ENCODE measurements at places on chromosomes 12 and 14.

GRCh38 chr12:71710276-71711125 is 24.6 kb downstream of the TMEM19 start:
- no peak for DNase-seq

GRCh38 chr12:82009524-82009923 is 250.4 kb upstream of the PPFIA2 start:
- DNase-seq: no peak

GRCh38 chr14:22200977-22201605 is 387.9 kb downstream of the DAD1 start:
- peak; percentile 73 for DNase-seq

DNA sequence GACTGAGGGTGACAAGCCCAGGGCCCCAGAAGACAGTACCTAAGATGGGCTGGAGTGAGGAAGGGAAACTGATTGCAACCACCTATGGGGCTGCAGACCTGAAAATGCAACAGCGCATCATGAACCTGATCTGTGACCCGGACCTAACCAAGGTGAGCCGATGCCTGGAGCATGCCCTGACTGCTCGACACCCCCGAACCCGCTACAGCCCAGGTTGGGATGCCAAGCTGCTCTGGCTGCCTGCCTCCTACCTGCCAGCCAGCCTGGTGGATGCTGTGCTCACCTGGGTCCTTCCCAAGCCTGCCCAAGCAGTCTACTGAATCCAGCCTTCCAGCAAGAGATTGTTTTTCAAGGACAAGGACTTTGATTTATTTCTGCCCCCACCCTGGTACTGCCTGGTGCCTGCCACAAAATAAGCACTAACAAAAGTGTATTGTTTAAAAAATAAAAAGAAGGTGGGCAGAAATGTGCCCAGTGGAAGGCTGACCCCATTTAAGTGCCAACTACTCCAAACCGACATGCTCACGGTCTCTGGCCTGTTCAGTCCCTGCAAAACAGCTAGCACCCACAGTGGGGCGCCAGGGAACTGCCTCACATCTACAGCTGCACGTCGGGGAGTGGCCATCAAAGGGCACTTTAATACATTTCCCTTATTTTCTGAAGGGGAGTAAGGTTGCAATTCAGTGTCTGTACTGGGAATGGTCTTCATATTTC is 4.2 kb downstream of the RDH5 start:
- DNase-seq: peak; percentile 72

- DNase-seq: no peak
Measured at GRCh38 chr12:109443794-109444193, 33.3 kb downstream of the KCTD10 start.

DNA sequence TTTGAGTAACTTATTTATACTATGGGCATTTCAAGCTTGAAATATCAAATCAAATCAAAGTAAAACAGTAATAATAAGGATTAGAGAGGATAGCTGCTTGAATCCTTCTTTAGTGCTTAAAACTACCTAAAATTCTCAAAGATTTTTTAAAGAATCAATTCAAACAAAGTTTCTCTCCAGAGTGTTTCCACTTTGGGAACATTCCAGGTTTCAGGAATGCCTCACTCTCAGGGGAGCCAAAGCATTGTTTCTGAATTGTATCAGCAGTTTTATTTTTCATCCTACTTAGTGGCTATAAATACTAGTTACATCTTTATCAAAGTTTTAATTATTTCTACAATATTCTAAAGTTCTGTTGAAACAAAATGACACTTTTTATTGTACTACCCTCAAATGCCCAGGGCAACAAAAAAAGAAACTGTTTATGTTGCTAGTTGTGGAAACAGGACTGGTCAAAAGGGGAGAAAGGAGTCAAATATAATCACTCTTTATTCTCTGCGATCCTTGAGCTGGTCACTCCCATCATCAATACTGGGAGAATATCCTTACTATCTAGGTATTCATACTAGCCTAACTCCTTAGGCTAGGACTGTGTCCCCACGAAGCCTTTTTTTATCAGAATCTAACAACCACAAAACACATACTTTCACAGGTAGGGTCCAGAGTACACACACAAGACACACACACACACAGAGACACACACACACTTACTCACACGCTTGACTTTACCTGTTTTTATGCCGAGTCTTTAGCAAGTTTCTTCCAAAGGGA is 598 bp downstream of the RASSF9 start:
- DNase-seq: no peak

DNA sequence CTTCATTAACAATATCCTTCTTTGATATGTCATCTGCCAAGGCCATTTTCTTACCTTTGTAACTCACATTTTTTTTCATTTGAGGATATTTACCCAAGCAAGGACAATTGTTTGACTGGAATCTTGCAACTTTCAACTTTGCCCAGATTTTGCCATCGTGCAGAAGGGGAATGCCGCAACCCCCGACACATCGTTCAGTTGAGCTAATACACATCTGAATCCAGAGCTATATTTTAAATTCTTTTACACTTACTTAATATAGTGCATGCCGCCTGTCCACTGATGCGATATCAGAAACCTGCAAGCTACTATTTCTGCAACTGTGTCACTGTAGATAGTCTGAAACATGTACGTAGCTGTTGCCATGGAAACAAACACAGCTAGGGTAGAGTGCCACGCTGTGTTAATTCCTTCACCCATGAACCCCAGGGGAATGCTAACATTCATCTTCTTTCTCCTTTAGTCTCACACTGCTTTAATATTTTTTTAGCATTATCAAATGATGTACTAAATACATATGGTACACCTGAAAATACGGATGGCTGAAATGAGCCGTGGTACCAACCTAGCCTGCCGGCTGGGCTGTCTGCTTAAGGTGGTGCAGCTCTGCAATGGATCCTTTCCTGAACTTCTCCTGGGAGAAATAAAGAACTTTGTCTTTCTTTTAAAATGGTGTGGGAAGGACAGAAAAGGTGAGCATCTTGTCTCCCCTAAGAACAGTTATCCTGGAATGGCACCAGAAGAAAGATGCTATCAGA is 77.0 kb upstream of the FOXN3 start:
- no peak for DNase-seq

- DNase-seq: no peak
Measured at GRCh38 chr12:7647071-7647470, 18.6 kb downstream of the APOBEC1 start.

DNA sequence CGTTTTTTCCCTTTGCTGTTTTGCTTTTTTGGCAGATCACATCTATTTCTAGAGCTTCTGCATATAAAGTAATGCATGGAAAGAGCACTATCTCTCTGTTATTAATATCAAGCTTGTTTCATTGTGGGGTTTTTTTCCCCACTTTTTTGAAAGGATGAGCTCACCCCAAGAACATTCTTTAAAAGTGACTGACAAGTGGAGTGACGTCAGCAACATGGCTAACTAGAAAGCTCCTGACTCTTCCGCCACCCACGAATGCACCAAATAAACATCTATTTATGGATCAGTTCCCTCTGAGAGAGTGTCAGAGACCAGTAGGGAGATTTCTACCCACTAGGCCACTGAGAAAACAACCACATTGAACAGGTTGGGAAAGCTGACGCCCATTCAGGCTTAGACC is 445.4 kb downstream of the GALC start:
- DNase-seq: no peak

DNA sequence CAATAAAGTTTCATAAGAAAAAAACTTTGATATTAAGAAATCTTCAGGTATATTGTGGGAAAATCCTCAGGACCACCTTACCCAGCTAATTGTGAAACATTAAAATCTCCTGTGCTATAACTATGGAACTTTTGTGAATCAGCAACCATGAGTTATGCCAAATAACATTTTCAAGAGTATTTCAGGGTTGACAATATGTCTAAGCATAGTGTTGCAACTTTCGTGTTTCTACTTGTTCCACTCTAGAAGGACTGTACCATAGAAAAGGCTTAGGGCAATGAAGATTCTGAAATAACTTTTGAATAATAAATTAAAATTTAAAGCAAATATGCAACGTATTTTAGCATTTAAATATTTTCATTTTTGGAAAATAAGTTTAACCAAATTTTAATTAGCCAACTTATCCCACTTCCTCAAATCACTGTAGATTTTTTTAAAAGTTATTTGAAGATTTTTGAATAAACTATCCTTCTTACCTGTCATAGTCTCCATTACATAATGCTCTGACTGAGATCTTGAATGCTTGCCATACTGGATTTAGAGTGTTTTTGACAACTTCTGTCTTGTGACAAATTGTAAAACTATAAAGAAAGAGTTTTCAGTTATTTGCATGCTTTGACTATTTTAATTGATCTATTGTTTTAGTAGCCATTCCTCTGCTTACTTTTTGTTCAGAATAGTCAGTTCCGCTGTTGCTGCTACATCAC is 143.6 kb downstream of the CPNE8 start:
- no peak for DNase-seq

GRCh38 chr12:114932806-114933205 is 248.8 kb upstream of the TBX3 start:
- DNase-seq: no peak

GRCh38 chr12:1566449-1567135 is 27.8 kb downstream of the FBXL14 start:
- DNase-seq: no peak

DNA sequence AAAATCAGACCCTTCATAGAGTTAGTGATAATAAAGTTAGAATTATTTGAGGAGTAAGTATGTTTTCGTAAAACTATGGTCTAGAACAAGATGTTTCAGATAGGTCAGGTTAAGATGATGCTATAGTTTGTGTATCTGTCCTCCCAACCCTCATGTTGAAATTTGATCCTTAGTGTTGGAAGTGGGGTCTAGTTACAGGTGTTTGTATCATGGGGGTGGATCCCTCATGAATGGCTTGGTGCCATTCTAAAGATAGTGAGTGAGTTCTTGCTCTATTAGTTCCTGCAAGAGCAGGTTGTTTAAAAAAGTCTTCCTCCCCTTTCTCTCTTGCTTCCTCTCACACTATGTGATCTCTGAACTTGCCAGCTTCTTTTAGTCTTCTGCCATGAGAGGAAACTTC is 707.3 kb upstream of the FOXG1 start:
- DNase-seq: no peak

DNA sequence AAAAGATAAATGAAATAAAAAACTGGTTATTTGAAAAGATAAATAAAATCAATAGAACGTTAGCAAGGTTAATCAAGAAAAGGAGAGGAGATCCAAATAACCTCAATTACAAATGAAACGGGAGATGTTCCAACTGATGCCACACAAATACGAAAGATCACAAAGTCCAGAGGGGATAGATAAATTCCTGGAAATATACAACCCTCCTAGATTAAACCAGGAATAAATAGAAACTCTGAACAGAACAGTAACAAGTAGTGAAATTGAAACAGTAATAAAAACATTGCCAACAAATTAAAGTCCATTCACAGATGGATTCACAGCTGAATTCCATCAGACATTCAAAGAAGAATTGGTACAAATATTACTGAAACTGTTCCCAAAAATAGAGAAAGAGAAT is 12.4 kb downstream of the CLEC1A start:
- DNase-seq: no peak

GRCh38 chr12:67827820-67828383 is 161.3 kb upstream of the IFNG-AS1 start:
- no peak for DNase-seq

DNA sequence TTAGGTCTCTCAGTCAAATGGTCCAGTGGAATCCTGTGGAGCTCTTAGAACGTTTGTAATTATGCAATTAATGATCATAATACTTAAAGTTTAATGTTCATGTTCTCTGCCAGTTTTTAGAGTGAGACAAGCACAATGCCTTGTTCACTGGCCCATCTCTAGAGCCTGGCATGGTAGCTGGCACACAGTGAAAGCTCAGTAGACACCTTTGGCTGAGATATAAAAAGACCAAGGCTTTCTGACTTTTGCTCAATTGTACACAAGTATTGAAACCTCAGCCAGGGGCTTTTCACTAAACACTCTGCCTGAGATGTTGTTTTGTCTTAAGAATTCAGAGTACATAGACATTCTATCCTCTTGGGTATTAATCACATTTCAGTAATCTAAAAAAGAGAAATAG is 241.8 kb upstream of the ATP2B1 start:
- no peak for DNase-seq

DNA sequence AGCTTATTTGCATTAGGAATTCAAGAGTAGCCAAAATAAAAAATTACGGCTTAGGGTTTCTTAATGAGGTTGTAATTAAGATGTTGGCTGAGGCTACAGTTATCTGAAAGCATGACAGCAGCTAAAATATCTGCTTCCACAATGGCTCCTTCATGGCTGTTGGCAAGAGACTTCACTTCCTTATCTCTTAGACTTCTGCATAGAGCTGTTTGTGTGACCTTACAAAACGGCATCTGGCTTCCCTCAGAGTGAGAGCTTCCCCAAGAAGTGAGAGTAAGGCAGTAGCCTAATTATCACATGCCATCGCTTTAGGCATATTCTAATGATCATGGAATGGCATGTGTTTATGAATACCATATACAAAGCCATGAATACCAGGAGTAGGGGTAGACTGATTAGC is 57.6 kb downstream of the CCDC59 start:
- DNase-seq: no peak

DNA sequence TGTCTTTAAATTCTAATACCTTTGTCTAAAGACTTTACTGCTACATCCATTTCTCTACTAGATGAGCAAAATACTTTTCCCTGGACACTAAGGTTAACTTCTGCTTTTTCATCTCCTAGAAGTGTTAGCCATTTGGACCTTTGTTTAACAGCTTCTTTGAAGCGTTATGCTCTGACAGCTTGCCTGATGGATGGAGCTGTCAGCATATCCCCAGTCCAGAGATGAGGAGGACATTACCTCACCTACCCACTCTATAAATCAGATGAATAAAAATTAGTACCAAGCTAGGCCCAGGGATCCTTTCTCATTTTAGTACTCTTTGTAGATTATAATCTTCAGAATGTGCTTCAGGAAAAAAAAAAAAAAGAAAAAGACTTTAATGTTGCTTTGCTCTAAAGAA is 222.7 kb downstream of the PELI2 start:
- DNase-seq: no peak

GRCh38 chr14:20659813-20660395 is 18.4 kb upstream of the OR6S1 start:
- DNase-seq: no peak

DNA sequence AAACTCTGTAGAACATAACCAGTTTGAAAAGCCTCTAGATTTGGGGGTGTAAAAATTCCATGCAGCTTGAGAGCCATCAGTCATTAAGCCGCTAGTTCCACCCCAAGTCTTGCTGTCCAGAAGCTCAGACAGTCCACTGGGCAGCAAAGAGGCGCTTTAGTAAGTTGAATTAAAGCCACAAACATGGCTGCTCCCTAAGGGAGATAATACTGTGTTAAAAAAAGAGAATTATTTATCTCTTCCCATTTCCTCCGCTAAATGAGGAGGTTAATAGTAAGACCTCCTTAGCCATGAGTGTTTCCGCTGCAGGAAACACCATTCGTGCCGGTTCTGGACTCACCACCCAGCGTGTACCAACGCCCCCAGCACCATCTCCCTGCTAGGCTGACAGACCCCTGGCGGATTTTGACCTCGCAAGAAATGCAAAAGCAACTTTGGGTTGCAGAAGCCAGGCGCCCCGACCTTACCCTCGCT is 536 bp downstream of the TM7SF3 start:
- DNase-seq: peak; percentile 33

DNA sequence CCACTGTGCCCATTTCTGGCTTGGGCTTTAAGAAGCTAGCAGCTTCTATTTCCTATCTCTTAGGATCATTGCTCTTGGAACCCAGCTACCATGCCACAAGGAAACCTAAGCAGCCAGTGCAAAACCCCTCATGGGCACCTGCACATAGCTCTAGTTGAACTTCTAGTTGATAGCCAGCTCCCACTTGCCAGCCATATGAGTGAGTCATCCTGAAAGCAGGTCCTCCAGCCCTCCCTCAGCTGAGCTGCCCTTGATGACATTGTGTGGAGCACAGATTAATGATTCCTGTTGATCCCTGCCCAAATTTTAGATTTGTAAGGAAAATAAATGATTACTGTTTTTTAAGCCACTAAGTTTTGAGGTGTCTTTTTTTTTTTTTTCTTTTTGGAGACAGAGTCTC is 234.2 kb upstream of the FBXO33 start:
- no peak for DNase-seq
